NT2/D1 (cell line): ENCODE measurements at places on chromosomes 1 and 21.

- no peak for DNase-seq
Measured at GRCh38 chr1:40755067-40755466, 28.5 kb upstream of the KCNQ4 start.

DNA sequence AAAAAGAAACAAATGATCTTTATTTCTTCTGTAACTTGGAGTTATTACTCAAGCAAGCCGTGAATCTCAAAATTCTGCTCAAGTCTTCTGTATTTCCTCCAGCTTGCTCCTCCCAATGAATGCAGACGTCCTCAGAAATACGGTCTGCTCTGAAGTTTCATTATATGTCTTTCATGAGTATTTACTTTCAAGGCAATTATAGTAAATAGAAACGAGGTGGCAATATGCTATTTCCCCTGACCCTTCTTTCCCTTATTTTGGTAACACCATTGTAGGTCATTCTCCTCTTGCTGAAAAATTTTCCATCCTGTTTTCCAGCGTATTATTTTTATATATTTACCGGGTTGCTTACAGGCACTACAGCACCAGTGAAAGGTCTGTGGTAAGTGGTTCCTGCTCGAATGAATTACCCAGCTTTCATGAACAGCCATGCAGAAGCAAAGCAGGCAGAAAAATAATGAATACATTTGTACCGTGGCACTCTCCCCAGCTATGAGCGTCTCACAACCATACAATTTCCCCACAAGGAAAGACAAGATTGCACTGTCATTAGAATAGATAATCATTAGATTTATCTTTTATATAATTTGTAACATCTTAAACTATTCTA is 350.9 kb upstream of the PKN2 start:
- no peak for DNase-seq

- DNase-seq: no peak
Measured at GRCh38 chr21:34548781-34549376, 36.9 kb upstream of the KCNE1 start.

DNA sequence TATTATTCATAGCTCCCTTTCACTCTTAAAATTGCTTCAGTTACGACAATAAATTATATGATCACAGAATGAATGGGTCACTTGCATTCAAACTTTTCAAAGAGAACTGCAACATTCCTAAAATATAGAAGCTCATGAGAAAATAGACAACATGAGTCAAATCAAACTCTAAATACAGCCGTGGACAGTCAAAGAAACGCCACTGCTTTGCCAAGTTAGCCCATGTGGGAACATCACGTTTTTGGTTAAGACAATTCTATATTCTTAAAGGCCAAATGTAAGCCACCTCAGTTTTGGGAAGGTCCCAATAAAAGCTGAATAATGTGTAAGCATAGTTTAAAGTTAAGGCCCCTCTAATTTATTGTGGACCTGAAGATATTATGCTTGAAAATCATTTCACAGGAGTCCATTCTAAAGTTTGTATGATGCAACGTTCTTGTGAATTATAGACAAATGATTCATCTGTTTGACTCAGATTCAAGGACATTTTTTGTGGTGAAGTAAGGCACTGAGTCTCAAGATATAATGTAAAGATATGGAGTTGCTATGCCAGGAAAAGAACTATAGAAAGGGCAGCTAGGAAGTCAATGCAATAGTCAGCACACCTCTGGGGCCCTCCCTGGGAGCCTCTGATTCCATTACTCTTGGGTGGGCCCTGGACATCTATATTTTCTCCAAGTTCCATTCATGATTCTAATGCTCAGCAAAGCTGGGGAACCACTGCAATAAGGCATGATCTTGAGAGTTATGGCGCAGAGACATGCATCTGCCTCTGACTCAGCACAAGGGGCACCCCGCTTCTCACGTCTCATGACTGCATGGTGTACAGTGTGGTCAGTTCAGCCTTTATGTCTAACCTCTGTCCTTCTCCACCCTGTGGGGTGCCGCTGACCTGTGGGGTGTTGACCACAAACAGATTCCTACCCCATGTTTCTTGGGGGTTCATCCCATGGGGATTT is 33.9 kb downstream of the ETS2 start:
- DNase-seq: no peak

DNA sequence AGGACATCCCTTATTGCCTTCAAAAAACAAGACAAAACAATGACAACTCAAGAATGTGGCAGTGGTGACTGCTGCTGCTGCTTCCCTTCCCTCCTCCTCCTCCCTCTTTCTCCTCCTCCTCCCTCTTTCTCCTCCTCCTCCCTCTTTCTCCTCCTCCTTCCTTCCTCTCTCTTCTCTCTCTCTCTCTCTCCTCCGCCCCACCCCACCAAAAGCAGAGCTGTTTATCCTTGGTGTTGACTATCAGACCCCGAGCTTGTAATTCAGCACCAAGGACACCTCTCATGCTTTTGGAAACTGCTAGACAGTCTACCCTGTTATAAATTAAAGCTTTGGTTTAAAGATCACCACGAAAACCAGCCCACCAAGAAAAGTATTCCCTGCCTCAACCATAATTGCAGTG is 72.4 kb upstream of the IFNAR2 start:
- DNase-seq: no peak

DNA sequence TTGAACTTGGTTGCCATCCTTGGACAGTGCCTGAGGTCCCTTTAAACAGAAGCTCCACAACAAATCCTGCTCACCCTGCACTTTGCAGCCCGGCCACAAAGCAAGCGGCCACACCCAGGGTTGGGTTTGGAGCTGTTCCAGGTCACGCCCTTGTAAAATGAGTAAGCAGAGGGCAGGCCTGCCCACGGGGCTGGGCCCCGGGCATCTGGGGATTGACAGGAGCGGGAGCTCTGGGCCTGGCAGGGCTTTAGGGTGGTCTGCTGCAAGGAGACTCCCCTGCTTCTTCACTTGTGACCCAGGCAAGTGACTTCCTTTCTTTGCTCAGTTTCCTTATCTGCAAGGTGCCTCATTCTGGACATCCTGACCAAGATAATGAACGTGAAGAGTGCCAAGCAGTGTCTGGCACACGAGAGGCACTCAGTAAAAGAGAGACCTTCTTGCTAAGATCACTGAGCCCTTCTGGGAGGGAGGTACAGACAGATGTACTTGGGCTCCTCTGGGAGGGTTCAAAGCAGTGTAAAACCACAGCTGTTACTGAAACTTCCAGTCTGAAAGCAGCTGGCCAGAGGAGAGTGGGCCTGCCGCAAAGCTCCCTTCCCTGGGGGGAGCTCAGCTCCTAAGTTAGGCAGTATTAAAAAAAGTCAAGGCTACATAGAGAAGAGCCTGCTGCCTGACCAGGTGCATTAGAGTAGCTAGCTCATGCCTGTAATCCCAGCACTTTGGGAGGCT is 2.6 kb downstream of the E2F2 start:
- DNase-seq: no peak
